Activated naive CD4-positive, alpha-beta T cell treated with anti-CD3 and anti-CD28 coated beads for 36 hours (primary cell): ENCODE measurements at places on chromosomes 6 and 20.

DNA sequence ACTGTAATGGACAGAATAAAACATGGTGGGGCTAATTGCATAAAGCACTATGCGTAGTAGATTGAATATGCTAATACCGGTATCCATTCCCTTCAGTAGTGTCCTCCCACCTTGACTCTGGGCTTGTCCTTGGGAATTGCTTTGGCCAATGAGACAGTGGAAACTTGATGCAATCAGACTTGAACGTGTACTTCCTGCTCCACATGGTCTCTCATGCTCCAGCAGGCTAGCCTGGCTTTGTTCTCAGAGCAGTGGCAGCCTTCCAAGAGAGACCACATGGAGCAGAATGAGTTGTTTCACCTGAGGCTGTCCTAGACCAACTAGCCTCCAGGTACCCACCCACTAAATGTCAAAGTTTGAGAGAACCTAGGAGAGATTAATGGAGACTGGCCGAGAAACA is 37.0 kb upstream of the BTBD3 start:
- DNase-seq: no peak

- peak; percentile 25 for DNase-seq
Measured at GRCh38 chr6:137808191-137808590, 58.9 kb upstream of the TNFAIP3 start.

DNA sequence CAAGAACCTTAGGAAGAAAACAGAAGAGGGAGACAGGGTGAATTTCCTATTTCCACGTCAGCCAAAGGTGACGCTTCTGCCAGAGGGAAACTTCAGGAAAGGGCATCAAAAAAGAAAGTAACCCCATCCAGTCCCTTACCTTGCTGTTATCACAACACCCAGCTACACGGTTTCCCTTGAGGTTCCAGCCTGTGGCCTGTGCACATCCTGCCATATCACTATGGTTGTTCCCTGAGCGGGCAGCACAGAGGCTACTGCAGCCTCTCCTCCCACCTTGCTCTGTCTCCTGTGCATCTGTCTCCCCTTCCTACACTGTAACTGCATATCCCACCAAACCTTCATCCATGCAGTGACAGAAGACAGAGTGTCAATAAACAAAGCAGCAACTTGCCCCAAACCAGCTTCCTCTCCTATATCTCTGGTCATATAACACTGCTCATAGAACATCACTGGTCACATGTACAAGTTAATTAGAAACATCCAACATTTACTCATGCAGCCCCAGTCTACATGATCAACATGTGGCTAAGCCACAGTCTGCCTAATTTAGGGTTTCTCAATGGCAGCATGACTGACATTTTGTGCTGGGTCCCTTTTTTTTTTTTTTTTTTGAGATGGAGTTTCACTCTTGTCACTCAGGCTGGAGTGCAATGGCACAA is 54.7 kb downstream of the GFOD1 start:
- DNase-seq: no peak

GRCh38 chr6:147173675-147174308 is 30.4 kb upstream of the STXBP5 start:
- DNase-seq: no peak

DNA sequence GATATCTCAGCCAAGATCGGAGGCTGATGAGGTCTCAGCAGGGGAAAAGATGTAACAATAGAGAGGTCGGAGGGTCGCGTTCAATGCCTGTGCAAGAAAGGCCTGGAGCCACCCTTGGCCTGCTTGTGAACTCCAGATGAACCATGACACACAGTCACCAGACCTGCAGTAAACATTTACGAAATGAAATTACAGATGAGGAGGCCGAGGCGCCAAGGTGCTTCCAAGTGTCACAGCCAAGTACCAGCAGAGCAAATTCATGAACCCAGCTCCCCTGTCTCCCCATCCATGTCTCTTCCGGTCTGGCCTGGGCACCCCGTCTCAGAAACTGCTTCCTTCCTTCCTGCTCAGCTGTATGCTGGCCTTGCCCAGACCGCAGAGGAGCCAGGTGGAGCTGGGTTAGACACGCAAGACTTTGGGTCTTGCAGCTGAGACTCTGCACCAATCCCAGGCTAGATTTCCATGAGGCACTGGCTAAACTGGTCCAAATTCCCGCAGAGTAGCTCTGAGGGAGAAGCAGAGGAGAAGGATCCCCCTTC is 48.1 kb downstream of the CHMP4B start:
- DNase-seq: peak; percentile 65

- DNase-seq: no peak
Measured at GRCh38 chr6:79215213-79215824, 19.2 kb downstream of the HMGN3 start.

- no peak for DNase-seq
Measured at GRCh38 chr6:3585320-3585935, 128.6 kb upstream of the SLC22A23 start.

GRCh38 chr6:74573613-74574012 is 632.2 kb downstream of the COL12A1 start:
- DNase-seq: no peak

GRCh38 chr6:169052462-169052861 is 201.2 kb downstream of the THBS2 start:
- DNase-seq: no peak

- DNase-seq: no peak
Measured at GRCh38 chr6:157726892-157727628, 96.0 kb upstream of the SNX9 start.

- DNase-seq: no peak
Measured at GRCh38 chr6:157822245-157823000, 623 bp upstream of the SNX9 start.

DNA sequence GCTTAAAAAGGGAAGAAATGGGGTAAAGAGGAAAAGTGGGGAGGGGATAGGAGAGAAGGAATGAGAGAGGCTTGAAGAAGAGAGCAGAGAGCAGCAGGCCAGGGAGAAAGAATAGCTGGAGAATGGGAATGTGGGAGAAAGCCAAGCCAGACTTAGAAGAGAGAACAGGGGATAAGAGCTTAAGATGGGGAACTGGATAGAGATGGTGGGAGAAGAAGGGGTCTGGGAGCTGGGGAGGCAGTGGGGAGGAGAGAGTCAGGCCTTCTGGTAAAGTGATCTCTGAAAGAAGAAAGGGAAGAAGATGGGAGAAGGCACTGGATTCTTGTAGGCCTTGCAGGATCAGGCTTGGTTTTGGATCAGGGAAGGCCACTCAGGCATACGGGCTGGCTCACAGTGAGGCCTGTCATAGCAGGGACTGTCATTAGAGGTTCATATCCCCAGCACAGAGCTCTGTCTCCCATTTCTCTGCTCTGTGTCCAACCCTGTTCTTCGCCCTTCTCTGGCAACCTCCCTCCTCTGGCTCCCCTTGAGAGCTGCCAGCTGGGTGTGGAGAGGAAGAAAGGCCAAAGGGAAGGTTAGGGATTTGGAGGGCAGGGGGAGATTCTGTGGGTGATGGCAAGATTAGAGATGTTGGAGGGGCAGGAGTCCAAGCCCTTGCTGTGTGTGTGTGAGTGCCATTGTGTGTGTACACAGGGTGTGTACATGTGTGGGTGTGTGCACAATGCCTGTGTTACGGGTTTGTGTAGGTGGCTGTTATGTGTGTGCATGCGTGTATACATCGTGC is 9.3 kb downstream of the SYNGAP1 start:
- DNase-seq: no peak

DNA sequence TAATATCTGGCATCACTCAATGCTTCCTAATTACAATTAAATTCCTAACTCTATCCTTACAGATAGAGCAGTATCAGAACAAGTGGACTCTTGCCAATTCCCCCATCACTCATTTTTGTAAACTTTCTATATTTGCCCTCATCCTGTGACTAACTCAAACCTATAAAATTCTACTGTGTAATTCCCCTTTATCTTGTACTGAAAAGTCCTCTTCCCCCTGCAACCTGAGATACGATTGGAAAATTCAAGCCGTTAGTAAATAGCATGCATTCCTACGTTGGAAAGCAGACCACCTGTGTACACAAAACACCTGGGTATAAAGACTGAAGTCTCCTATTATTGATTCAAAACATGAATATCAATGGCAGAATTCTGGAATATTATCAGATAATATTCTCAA is 70.4 kb upstream of the KCNQ5 start:
- DNase-seq: no peak

DNA sequence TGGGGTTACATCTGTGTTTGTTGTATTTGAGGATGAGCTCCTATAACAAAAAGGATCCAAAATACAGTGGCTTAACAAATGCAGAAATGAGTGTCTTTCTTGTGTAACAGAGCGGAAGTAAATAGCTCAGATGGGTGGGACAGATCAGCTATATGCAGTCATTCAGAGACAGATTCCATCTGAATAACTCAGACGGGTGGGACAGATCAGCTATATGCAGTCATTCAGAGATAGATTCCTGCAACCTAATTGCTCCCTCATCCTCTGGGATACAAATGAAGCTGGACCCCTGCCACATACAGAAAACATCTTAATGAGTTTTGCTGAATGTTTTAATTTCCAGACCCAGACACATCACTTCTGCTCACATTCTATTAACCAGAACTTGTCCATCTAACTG is 332.3 kb downstream of the BCKDHB start:
- DNase-seq: no peak

DNA sequence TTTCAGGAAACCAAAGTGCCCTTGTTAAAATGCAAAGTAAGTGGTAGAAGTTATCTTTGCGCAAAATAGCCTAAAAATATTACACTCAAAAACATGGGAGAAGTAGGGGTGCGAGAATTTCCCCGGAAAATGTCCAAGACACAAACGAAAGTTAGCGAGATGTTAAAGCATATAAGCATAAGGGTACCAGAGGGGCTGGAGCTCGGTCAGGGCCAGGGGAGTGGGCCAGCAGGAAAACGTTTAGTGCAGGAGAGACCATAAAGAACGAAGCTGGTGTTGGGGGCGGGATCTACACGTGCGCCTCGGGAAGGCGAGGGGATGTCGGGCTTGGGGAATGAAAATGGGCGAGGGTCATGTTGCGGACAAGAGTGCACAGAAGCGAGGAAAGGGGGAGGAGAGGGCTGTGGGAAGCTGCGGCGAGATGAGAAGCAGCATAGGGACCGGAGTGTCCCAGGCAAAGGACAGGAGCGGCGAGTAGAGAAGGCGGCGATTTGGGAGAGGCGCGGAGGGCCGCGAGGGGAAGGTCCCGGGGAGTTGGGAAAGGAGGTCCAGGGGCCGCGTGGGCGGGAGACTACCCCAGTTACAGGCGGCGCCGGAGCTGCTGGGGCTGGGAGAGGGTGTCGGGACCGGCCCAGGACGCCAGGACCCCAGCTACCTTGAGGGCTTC is 600 bp downstream of the XPO5 start:
- no peak for DNase-seq

DNA sequence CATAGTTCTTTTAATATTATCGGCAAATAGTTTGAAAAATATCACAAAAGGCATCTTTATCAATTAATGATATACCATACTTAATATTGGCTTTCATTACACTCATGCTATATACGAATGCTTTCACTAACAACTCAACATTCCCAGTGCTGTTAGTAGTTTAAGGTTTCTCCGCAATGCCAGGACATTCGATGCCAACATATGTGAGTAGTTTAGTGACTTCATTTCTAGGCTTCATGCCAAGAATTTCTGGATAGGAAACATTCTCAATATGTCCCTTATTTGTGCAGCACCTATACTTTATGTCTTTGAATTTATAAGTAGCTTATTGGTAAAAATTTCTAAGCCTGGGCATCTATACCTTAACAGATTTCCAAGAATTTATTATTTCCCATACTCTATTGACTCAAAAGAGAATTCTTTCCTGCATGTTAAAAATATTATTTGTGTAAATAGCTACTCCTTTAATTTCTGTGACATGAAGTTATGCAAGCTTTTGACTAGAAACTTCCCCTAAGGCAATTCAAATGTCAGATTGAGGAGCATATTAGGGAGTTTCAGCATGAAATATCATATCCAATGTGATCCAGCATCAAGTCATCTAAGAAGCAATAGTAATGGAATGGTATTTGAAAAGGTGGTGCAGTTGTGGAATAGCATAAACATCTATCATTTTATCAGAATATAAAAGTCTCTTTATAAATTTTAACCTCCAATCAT is 236.0 kb upstream of the STXBP5 start:
- DNase-seq: no peak

- peak; percentile 32 for DNase-seq
Measured at GRCh38 chr6:131255434-131255833, 120.2 kb downstream of the AKAP7 start.

DNA sequence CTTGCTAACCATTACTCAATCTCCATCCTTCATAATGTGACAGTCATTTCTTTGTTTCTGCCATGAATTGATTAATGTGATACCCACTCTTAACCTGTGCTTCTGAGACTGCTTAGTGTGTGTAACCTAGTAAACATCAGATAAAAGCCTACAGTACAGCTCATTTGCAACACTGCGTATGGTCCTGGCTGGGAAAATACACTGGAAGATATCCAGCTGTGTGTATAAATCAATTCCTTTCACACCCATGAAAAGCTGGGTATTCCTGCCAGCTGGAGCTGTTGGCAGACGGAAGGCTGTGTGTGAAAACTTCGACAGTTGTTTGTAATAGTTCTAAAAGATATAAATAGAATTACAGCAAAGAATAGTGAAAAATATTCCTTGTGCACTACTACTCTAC is 509.2 kb downstream of the FRK start:
- DNase-seq: no peak

DNA sequence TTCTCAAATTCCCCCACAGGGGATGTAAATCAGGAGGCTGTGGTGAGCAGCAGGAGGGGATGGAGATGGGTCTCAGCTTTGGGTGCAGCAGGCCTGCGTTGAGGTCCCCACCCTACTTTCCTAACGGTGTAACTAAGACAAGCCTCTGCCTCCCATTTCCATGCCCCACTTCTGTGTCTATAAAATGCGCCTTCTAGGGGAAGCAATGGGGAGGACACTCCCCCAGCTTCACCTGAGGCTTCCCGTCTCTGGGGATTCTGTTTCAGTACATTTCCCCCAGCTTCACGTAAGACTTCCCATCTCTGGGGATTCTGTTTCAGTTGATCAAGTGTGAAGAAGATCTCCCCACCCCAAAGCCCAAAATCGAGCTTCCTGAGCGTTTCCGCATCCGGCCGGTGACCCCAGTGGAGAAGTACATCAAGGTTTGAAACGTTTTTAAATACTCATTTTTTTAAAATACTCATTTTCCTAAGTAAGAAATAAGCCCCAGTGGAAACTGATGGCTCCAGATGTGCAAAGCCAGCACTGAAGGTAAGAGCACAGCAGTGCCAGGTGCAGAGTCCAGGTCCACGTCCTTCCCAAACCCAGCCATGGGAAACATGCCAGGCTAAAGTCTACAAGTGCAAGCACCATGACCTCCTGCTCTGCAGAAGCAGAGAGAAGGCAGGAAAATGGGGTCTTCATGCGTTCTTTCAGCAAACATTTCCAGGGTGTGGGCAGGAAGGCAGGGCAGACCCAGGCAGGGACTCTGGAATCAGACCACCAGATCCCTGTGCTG is 73.1 kb downstream of the ANKRD60 start:
- DNase-seq: no peak

GRCh38 chr6:111427341-111428116 is 55.5 kb downstream of the REV3L start:
- peak; percentile 54 for DNase-seq

- no peak for DNase-seq
Measured at GRCh38 chr20:16048876-16049275, 524.4 kb downstream of the KIF16B start.

GRCh38 chr6:109320072-109320471 is 62.2 kb downstream of the CD164 start:
- no peak for DNase-seq
